ENCODE measurements at places on chromosomes 6 and 20.

- DNase-seq = no peak
Observed at GRCh38 chr6:101116337-101116736, 235.2 kb upstream of the ASCC3 start.

- DNase-seq = no peak
Observed at GRCh38 chr6:128078276-128078675, 177.4 kb upstream of the THEMIS start.

DNA sequence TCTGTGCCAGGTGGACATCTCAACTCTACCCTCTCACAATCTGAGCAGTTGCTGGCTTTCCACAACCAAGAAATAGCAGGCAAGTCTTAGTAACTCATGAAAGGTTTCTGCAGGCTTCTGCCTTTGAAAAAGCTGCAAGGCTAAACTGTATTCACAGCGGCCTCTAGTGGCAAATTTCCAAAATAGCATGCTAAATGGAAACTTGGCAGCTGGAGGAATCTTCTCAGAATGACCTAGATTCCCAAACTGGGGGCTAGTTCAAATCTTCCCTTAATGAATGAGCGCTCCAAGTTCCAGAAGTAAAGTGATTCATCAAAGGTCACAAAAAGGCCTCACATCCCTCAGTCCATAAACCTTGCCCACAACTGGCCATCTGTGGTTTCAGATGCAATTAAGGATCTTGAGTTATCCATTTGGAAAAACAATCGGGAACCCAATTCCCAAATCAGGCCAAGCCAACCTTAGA, 11.9 kb upstream of the CPNE5 start:
- DNase-seq = peak; percentile 96

- DNase-seq = no peak
Observed at GRCh38 chr20:45935416-45936046, 1.0 kb downstream of the PCIF1 start.

GRCh38 chr6:19632786-19633185, 204.4 kb upstream of the ID4 start:
- no peak for DNase-seq

- no peak for DNase-seq
Observed at GRCh38 chr6:156550949-156551348, 226.2 kb upstream of the ARID1B start.

DNA sequence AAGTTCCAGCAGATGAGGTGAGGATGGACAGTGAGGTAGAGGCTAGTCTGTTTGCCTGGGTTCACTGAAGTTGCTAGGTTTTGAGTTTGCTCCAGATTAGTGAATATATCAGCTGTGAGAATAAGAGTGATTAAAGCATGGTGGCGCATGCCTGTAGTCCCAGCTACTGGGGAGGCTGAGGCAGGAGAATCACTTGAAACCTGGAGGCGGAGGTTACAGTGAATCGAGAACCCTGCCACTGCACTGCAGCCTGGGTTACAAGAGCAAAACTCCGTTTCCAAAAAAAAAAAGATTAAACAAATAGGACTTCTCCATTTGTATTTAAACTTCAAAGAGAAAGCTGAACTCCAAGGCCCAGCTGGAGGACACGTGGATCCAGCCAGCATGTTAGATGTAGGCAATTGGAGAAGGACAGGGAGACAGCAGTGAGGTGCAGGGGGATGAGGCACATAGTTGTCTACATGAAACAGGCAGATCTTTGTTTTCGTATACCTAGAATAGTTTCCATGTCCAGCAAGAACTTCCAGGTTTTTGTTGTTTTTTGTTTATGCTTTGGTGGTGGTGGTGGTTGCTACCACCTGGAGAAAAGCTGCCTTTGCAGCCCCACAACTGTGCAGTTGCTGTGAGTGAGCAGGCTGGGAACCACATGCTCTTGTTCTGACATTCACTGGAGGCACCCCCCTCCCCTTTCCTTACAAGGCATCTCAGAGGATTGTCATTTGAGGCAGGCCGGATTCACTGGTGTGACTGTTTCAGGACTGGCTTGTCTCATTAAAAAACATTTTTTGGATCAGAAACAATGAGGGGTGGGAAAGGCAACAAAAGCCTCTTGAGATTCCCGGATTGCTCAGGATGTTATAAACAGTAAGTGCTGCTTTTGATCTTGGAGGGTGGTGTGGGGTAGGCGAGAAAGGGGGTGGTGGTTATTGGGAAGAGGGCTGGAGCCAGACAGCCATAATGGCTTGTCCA, 72.3 kb downstream of the JARID2 start:
- DNase-seq = peak; percentile 73
